ENCODE measurements at places on chromosomes 2 and 18.

GRCh38 chr2:239569401-239570090, 168.7 kb upstream of the HDAC4 start:
- DNase-seq, result peak; percentile 40

DNA sequence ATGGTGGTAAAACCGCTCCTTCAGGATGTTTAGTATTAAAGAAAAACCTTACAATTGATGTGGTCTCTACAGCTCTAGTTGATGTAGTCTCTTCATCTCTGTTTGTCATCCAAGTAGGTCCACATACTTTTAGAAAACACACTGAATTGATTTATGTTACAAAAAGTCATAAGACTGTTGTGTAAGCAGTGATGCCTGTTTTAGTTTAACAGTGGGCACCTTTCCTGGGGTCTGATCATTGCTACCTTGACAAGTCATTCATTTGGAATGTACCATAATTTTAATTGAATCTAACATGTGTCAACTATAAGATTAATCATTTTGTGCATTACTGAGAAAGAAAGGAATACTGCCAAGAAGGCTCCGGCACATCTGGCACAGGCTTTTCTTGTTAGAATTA, 34.3 kb downstream of the GIGYF2 start:
- DNase-seq, result no peak

DNA sequence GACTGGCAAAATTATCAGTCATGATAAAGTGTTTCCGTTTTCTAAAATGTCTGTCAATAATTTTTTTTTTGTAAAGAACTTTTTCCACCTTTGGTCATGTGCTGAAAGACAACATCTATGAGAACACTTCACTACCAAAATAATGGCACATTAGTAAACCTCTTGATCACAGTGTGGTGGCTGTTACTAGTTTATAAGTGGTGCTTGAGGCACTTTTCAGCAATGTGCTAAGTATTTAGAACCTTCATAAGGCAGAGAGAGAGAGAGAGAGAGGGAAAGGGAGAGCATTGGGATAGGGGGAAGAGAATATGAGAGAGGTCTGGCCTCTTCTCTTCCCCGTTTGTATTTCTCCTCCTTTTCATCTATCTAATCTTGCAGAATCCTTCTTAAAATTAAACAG, 1.1 kb upstream of the NYAP2 start:
- DNase-seq, result no peak

- DNase-seq, result no peak
Measured at GRCh38 chr2:224966613-224967012, 75.7 kb downstream of the DOCK10 start.

DNA sequence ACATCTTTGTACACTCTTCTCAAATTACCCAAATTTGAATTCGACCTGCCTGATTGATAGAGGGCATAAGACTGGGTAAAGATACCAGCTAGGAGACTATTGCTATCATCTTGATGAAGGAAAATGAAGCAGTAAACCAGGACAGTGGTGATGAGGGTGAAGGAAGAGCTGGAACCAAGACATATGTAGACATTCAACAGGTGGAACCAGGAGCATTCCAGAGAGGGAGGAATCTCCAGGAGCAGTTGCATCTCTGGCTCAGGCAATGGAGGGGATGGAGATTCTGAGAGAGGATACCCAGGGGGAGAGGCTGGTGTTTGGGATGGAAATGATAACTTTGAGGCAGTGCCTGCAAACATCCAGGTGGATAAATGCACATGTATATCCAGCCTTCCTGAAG, 41.6 kb downstream of the SDC1 start:
- no peak for DNase-seq

- no peak for DNase-seq
Measured at GRCh38 chr2:208595386-208596275, 189.0 kb downstream of the PTH2R start.

DNA sequence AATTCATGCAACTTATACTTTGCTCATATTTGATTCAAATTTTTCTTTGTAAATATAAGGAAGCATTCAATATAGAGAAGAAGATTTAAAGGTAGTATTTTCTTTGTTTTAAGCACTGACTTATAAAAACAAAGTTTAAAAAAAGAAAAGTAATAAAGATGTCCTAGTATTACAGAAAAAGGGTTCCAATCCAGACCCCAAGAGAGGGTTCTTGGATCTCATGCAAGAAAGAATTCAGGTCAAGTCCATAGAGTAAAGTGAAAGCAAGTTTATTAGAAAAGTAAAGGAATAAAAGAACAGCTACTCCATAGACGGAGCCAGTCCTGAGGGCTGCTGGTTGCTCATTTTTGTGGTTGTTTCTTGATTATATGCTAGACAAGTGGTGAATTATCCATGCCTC, 267.9 kb downstream of the CTNNA2 start:
- DNase-seq, result no peak

- DNase-seq, result no peak
Measured at GRCh38 chr18:42131066-42131929, 176.3 kb downstream of the PIK3C3 start.

- no peak for DNase-seq
Measured at GRCh38 chr18:79637181-79637920, 42.3 kb upstream of the CTDP1 start.

GRCh38 chr18:8428951-8429350, 180.3 kb upstream of the RAB12 start:
- no peak for DNase-seq

DNA sequence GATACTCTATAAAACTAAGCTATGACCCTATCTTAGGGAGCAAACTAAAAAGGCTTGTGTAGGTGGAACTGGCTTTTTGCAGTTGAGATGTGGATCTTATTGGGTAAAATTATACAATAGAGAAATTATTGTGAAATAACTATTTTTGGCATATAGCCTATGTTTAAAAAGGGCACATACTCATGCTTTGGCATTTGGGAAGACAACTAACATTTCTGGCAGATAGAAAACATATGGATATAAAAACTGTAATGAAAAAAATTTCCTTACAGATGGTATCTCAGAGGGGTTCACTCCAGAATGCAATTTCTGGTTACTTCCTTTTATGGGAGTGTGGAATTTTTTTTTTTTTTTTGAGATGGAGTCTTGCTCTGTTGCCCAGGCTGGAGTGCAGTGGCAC, 120.1 kb upstream of the CCDC195 start:
- DNase-seq, result no peak

Measured in putamen (tissue), 1 donor.